Lower leg skin (tissue), 4 donors: ENCODE measurements at places on chromosomes 5 and 9. TPM values are rescaled to one million over a fixed set of nuclear protein-coding genes. Genes with fewer than 3 reads are reported as not detected.

The SPTAN1 gene
- 298 TPM for total RNA-seq

DNA sequence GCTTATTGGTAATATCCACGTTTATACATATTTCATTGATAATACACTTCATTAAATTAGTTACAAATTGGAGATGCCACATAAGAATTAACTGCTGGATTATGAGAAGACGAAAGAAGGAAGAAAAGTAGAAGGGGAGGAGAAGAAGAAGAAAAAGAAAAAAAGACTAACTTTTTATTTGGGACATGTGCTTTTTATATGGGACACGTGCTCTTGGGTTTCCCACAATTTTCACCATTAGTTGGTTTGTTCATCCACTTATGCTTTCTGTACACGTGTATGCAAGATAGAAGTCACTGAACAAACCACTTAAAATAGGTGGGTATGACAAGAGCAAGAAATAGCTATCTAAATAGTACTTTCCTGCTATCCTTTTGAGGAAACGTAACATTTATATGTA lies 98.6 kb downstream of the MRPS30 start:
- DNase-seq, result no peak

The GBA2 gene
- total RNA-seq, result 83.3 TPM

The CMYA5 gene
- 6.4 TPM for total RNA-seq

DNA sequence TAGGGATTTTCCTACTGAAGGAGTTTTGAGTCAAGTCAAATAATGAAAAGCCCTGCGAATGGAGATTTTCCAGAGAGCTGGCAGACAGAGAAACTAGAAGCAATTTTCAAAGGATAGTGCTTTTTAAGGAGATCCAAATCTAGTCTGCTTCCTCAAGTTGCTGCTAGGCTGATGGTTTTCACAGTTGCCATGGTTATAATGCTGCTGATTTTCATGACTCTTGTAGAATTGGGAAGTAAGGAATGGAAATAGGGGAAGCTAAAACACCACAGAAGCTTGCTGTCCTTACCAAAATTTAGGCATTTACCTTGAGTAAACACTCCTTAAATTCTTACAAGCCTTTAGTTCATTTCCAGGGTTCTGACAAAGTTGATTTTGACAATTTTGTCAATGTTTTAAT lies 30.1 kb upstream of the HAPLN1 start:
- no peak for DNase-seq

DNA sequence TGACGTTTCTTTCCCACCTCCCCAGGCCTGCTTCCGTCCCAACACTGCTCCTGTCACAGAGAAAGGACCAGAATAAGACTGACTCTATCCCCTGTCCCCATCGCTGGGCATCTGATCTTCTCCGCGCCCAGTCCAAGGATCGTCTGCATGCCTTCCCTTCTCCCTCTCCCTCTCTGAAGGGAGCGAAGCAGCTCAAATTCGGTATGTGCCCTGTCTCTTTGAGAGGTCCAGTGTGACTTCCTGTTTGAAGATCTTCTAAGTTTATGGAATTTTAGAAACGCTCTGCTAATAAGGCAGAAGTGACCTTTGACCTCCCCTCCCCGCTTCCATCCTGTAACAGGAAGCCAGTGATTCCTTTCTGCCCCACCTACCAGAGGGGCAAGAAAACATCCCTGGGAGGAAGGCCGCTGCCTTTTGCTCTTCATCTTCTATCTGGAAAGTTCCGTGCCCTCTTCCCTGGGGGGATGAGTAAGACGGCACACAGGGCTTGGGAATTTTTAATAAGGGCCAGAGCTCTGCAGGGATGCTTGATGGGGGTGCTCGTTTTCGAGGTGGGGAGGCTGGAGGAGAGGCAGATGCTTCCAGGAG lies 40.7 kb upstream of the RNU6ATAC start:
- DNase-seq, result peak; percentile 77

DNA sequence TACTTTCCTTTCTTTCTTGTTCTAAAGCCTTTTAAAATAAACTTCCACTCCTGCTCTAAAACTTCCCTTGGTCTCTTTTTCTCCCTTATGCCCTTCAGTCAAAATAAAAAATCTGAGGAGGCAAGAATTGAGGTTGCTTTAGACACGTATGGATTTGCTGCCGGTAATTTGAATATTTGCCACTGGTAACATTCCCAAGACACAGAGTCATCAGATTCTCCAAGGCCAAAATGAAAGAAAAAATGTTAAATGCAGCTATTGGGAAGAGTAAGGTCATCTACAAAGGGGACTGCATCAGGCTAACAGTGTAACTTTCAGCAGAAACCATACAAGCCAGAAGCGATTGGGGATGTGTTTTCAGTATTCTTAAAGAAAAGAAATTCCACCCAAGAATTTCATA lies 311.1 kb downstream of the CDH18 start:
- DNase-seq, result no peak

DNA sequence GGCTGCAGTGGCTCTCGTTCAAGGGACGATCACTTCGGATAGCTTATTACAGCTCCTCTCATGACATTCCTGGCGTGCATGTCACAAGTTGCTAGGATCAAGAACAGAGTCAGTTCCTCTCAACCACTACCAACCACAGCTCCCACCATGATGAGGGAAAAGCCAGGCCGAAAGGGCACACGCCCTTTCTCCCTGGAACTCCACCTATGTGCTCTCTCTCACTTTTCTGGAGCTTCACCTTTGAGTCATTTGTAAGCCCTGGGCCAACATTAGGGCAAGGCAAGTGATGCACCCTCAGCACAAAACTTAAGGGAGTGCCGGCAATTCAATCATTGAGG lies 1.6 kb downstream of the SPACA9 start:
- no peak for DNase-seq

DNA sequence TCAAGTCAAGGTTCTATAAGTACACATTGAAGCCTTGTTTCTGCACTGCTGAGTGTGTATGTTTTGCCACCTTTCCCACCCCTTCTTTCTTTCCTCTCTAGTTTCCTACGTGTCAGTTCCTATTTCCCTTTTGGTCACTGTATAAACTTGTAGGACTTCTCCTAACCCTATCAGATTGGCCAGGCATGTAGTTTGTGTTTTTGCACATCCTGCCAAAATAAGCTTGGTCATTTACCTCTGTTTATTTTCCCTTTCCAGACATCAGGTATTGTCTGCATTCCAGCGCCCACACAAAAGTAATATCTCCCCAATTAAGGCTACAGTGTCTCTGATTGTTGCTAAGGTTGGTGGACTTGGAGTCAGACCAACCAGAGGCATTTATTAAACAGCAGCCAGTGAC lies 252.9 kb upstream of the MPDZ start:
- no peak for DNase-seq

DNA sequence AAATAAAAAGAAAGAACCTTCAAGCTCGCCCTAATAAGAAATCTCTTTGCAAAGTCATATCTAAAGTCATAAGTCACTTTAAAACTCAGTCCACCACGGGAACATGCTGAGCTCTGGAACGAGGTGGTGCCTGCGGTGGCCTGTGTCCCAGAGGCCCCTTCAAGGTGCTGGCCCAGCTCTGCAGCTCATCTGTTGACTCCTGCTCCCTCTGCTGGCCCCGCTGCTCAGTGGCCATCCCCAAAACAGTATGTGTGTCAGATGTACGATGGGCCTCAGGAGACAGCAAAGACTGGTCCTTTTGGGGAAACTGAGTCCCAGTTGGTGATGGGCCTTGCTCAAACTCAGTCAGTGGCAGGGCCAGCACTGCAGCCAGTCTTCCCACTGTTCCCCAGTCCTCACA lies 22.8 kb upstream of the FOXB2 start:
- DNase-seq, result no peak

The AK6 gene
- 17.1 TPM for total RNA-seq

GRCh38 chr9:7963026-7963425 lies 163.4 kb upstream of the DMAC1 start:
- no peak for DNase-seq
